ENCODE measurements at places on chromosomes 6 and 20. TPM values are rescaled to one million over a fixed set of nuclear protein-coding genes. Genes with fewer than 3 reads are reported as not detected.

- no peaks in the 10 kb centered on the region for H3K27me3 ChIP-seq
- no peak overlapping the region for H3K4me3 ChIP-seq
- no peak for DNase-seq
- H3K4me1 ChIP-seq = no peaks in the 10 kb centered on the region
- H3K27ac ChIP-seq = no peak overlapping the region
Observed at GRCh38 chr6:16359563-16359962, 121.2 kb downstream of the GMPR start.

- H3K4me3 ChIP-seq = no peak overlapping the region
- H3K27ac ChIP-seq = no peak overlapping the region
- H3K4me1 ChIP-seq = peaks cover 4% of the 10 kb centered on the region
- H3K36me3 ChIP-seq = no peaks in the 10 kb centered on the region
- DNase-seq = no peak
Observed at GRCh38 chr6:4504700-4505099, 271.5 kb upstream of the CDYL start.

CPNE5 gene
- 4.6 TPM for total RNA-seq

DLGAP4 gene
- total RNA-seq = 32.2 TPM

- no peaks in the 10 kb centered on the region for H3K27me3 ChIP-seq
- H3K27ac ChIP-seq = no peak overlapping the region
- H3K4me3 ChIP-seq = no peak overlapping the region
- no peak for DNase-seq
- H3K36me3 ChIP-seq = no peaks in the 10 kb centered on the region
- H3K4me1 ChIP-seq = peaks cover 11% of the 10 kb centered on the region
Observed at GRCh38 chr6:112690497-112691202, 343.5 kb downstream of the RFPL4B start.

DNA sequence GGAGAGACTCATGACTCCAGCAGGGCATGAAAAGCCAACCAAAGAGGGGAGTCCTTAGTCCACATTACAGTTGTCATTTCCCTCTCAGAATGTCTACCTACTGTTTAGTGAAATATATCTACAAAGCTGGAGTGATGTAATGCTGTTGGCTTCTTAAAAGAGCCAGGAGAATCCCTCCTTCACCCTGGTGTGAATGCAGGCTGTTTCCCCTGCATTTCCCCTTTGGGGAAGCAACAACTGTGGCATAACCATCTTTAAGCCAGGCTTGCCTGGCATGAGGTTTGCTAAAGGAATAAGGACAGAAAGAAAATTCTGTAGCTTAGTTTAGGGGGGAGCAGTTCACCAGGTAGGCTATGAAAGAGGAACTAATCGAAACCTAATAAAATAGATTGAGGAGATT lies 129.5 kb downstream of the CRYBG1 start:
- H3K4me3 ChIP-seq = no peak overlapping the region
- no peaks in the 10 kb centered on the region for H3K36me3 ChIP-seq
- H3K27me3 ChIP-seq = no peaks in the 10 kb centered on the region
- DNase-seq = no peak

WFDC2 gene
- total RNA-seq = 109 TPM

PRDM1 gene
- 5.6 TPM for total RNA-seq

TAGAP gene
- total RNA-seq = 2.0 TPM

DNA sequence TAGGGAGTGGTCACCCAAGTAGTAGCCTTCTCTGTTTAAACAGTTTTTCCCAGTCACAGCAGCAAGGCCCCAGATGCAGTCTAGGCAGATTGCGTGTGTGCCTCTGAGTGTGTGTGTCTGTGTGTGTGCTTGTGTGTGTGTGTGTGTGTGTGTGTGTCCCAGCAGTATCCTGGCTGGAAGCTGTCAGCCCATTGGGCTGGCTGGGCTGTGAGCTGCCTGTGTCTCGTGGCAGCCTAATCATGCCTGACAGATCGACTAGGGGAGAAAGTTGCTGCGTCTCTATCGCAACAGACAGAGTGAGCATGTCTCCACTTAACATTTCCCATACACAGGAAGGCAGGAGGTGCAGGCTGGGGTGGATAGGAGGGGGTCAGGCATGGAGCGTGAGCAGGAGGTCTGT lies 42.9 kb upstream of the LRFN2 start:
- no peak for DNase-seq
- no peak overlapping the region for H3K4me3 ChIP-seq
- H3K27me3 ChIP-seq = no peaks in the 10 kb centered on the region
- no peak overlapping the region for H3K27ac ChIP-seq
- no peaks in the 10 kb centered on the region for H3K4me1 ChIP-seq

- H3K4me3 ChIP-seq = no peak overlapping the region
- no peaks in the 10 kb centered on the region for H3K27me3 ChIP-seq
- H3K4me1 ChIP-seq = no peaks in the 10 kb centered on the region
- H3K36me3 ChIP-seq = no peaks in the 10 kb centered on the region
- H3K27ac ChIP-seq = no peak overlapping the region
Observed at GRCh38 chr6:102619585-102619984, 1226.1 kb downstream of the GRIK2 start.

GRCh38 chr6:33170176-33171015 lies 21.9 kb downstream of the COL11A2 start:
- no peaks in the 10 kb centered on the region for H3K4me1 ChIP-seq
- no peak overlapping the region for H3K4me3 ChIP-seq
- H3K27me3 ChIP-seq = no peaks in the 10 kb centered on the region
- no peak overlapping the region for H3K27ac ChIP-seq
- no peaks in the 10 kb centered on the region for H3K36me3 ChIP-seq

PRSS35 gene
- not detected for total RNA-seq

MACROD2 gene
- total RNA-seq = 10.5 TPM

CLVS2 gene
- total RNA-seq = not detected
